Spinal cord (tissue), 10 donors: ENCODE measurements at places on chromosomes 7 and 10. TPM values are rescaled to one million over a fixed set of nuclear protein-coding genes. Genes with fewer than 3 reads are reported as not detected.

DNA sequence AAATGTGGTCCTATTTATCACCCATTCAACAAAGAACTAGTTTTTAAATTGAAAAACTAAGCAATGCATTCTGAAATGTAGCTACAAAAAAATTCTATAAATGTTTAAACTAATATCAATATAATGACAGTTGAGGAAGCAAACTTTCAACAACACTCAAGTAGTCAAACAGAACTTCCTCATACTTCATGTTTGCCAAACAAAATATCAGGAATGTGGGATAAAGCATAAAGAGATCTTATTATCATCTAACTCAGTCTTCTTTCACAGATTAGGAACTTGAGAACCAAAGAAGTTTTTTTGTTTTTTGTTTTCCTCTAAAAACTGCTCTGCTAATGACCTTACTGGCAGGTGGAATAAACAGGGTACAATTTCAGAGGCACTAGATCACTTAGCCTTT, 116.2 kb downstream of the JAZF1 start:
- no peak overlapping the region for H3K27ac ChIP-seq
- no peak overlapping the region for H3K4me3 ChIP-seq
- H3K27me3 ChIP-seq, result no peaks in the 10 kb centered on the region
- H3K36me3 ChIP-seq, result no peaks in the 10 kb centered on the region
- peaks cover 2% of the 10 kb centered on the region for H3K4me1 ChIP-seq

- H3K4me3 ChIP-seq, result no peak overlapping the region
- no peak for DNase-seq
- H3K27ac ChIP-seq, result no peak overlapping the region
- H3K36me3 ChIP-seq, result no peaks in the 10 kb centered on the region
Observed at GRCh38 chr10:70266701-70267100, 17.1 kb downstream of the NPFFR1 start.

- peaks cover 5% of the 10 kb centered on the region for H3K4me1 ChIP-seq
- H3K4me3 ChIP-seq, result no peak overlapping the region
- DNase-seq, result no peak
- no peak overlapping the region for H3K27ac ChIP-seq
- H3K36me3 ChIP-seq, result no peaks in the 10 kb centered on the region
Observed at GRCh38 chr10:117460846-117461765, 81.4 kb upstream of the EMX2 start.

The JCAD gene
- total RNA-seq, result 48.3 TPM

The CALCR gene
- 0.39 TPM for total RNA-seq

The VAX1 gene
- not detected for total RNA-seq

DNA sequence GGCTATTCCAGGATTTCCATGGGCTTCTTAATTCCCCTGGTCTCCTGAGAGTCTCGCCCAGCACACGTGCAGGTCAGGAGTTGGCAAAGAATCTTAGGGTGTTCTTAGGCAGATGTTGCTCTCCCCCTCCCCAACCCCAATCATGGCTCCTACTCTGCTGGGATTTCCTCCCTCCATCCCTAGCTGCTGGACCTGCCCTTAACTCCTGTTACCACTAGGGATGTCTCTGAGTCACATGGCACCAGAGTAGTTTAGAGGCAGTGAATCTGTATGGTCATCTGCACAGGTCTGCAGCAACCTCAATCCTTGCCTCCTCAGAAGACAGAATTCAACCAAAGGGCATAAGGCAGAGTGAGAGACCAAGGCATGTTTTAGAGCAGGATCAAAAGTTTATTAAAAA, 51.8 kb upstream of the CHST3 start:
- no peaks in the 10 kb centered on the region for H3K4me1 ChIP-seq
- H3K36me3 ChIP-seq, result no peaks in the 10 kb centered on the region
- DNase-seq, result no peak
- H3K27ac ChIP-seq, result no peak overlapping the region
- H3K4me3 ChIP-seq, result no peak overlapping the region

DNA sequence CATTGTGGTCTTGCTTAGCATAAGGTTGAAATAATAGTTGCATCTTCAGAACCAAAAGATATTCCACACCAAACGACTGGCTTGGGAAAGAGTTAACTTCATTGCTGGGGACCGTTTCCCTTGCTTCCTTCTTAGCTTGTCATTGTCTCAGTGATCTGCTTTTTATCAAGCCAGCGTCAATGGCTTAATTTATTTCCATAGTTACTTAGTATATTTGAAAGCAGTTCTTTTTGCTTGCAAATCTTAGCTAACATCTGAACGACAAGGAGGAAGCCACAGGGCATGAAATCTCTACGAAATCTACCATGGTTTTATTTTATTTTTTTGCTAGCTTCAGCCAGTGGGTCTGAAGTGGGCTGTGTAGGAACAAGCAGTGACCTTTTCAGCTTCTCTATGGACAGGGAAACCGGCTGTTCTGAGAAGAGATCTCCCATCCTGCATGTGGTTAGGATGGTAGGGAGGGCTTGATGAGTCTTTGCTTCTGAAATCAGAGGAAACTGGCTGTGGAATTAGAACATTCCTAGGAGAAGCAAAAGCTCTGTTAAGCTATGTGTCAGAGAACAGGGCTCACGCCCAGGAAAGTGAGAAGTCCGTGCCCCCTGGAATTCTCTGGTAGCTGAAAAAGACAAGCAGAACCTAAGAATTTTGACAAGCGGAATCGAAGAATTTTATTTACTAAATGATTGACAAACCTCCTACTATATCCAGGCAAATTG, 8.0 kb downstream of the SLC18A2 start:
- no peak overlapping the region for H3K4me3 ChIP-seq
- peaks cover 9% of the 10 kb centered on the region for H3K27me3 ChIP-seq
- DNase-seq, result no peak
- no peaks in the 10 kb centered on the region for H3K4me1 ChIP-seq
- H3K36me3 ChIP-seq, result no peaks in the 10 kb centered on the region

GRCh38 chr10:23096802-23097549, 1.6 kb downstream of the MSRB2 start:
- no peaks in the 10 kb centered on the region for H3K27me3 ChIP-seq
- no peak for DNase-seq
- no peak overlapping the region for H3K27ac ChIP-seq
- H3K4me1 ChIP-seq, result peaks cover 9% of the 10 kb centered on the region

The TAS2R5 gene
- 3.7 TPM for total RNA-seq

The COBL gene
- total RNA-seq, result 4.6 TPM

- DNase-seq, result no peak
- H3K4me1 ChIP-seq, result no peaks in the 10 kb centered on the region
- no peak overlapping the region for H3K27ac ChIP-seq
Observed at GRCh38 chr10:34666008-34666704, 148.9 kb downstream of the PARD3 start.

DNA sequence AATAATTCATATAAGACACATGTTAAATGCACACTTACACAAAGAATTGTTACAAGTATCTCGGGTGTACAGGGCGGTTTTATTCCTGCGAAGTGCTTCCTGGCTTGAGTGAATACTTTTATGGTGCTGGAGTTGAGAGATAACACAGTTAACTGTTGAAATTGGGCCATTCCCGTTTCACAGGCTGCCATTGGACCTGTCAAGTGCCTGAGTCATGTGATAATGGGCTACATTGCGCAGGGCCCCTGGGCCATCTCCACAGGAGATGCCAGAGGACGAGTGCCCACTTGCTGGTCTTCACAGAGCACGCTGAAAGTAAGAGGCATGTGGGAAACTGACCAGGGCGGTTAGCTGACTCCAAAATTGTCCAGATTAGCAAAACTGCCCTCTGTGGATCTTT, 4.8 kb downstream of the FBH1 start:
- H3K36me3 ChIP-seq, result peaks cover 14% of the 10 kb centered on the region
- no peaks in the 10 kb centered on the region for H3K27me3 ChIP-seq
- H3K27ac ChIP-seq, result no peak overlapping the region
- H3K4me3 ChIP-seq, result no peak overlapping the region

DNA sequence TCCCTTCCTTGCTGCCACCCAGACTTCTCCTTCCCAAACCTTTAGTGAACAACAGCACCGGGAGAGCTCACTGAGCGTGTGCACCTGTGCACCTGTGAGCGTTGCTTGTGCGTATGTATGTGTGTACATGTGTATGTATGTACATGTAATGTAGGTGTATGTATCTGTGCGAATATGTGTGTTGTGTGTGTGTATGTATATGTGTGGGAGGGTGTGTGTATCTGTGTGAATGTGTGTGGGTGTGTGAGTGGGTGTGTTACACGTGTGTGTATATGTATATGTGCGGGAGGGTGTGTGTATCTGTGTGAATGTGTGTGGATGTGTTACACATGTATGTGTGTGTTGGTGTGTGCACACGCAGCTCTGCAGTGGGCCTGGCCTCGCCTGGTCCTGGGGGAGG, 44.5 kb upstream of the DNAJB6 start:
- DNase-seq, result no peak
- no peak overlapping the region for H3K27ac ChIP-seq
- no peaks in the 10 kb centered on the region for H3K36me3 ChIP-seq
- H3K27me3 ChIP-seq, result no peaks in the 10 kb centered on the region

GRCh38 chr7:124723012-124723411, 42.6 kb downstream of the GPR37 start:
- no peak overlapping the region for H3K27ac ChIP-seq
- no peaks in the 10 kb centered on the region for H3K36me3 ChIP-seq
- DNase-seq, result no peak

The SGCE gene
- 104 TPM for total RNA-seq

- H3K27me3 ChIP-seq, result no peaks in the 10 kb centered on the region
- no peak overlapping the region for H3K27ac ChIP-seq
- H3K4me3 ChIP-seq, result no peak overlapping the region
- no peak for DNase-seq
- H3K36me3 ChIP-seq, result peaks cover 43% of the 10 kb centered on the region
Observed at GRCh38 chr7:44063894-44064651, 1.3 kb downstream of the PGAM2 start.

GRCh38 chr10:29728541-29729049, 93.8 kb upstream of the SVIL start:
- H3K36me3 ChIP-seq, result no peaks in the 10 kb centered on the region
- H3K27me3 ChIP-seq, result peaks cover 6% of the 10 kb centered on the region
- H3K27ac ChIP-seq, result peak overlapping the region; percentile 22
- H3K4me1 ChIP-seq, result peaks cover 5% of the 10 kb centered on the region
- no peak overlapping the region for H3K4me3 ChIP-seq
- DNase-seq, result no peak

GRCh38 chr7:123715198-123715597, 33.6 kb downstream of the WASL start:
- H3K4me3 ChIP-seq, result no peak overlapping the region
- H3K4me1 ChIP-seq, result no peaks in the 10 kb centered on the region
- no peak for DNase-seq
- no peaks in the 10 kb centered on the region for H3K27me3 ChIP-seq

GRCh38 chr7:137755427-137755826, 91.3 kb downstream of the DGKI start:
- H3K27ac ChIP-seq, result no peak overlapping the region
- no peak for DNase-seq
- H3K4me3 ChIP-seq, result no peak overlapping the region
- H3K4me1 ChIP-seq, result peaks cover 18% of the 10 kb centered on the region
- no peaks in the 10 kb centered on the region for H3K36me3 ChIP-seq
- no peaks in the 10 kb centered on the region for H3K27me3 ChIP-seq

DNA sequence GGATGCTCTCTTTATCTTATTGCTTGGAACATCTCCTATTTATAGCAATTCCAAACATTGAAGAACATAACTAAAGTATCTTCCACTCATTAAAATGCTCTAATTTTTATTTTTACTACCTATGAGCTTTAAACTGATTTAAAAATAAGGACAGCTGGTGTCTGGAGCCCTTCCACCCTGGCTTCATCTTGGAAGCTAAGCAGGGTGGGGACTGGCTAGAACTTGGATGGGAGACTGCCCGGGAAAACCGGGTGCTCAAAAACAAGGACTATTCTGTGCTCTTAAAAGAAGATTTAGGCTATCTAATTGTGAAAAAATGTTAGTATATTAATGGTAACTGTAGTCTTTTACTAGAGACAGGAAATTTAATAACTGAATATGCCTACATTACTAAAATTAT, 69.2 kb downstream of the ARMC3 start:
- DNase-seq, result no peak
- no peaks in the 10 kb centered on the region for H3K36me3 ChIP-seq
- H3K4me3 ChIP-seq, result no peak overlapping the region
- no peaks in the 10 kb centered on the region for H3K4me1 ChIP-seq

GRCh38 chr10:78410046-78410965, 376.6 kb downstream of the RPS24 start:
- no peak overlapping the region for H3K4me3 ChIP-seq
- H3K27ac ChIP-seq, result no peak overlapping the region
- DNase-seq, result no peak
- peaks cover 50% of the 10 kb centered on the region for H3K4me1 ChIP-seq

GRCh38 chr7:99447943-99448342, 9.2 kb downstream of the CPSF4 start:
- no peak overlapping the region for H3K27ac ChIP-seq
- peaks cover 93% of the 10 kb centered on the region for H3K36me3 ChIP-seq
- no peaks in the 10 kb centered on the region for H3K27me3 ChIP-seq
- no peak overlapping the region for H3K4me3 ChIP-seq
- no peaks in the 10 kb centered on the region for H3K4me1 ChIP-seq
- no peak for DNase-seq
